Stimulated activated CD8-positive, alpha-beta memory T cell treated with anti-CD3 and anti-CD28 coated beads, Interleukin-12 subunit alpha, Interleukin-12 subunit beta, amount 100 ng/mL, for 1 hour (primary cell): ENCODE measurements at places on chromosomes 6 and 20.

DNA sequence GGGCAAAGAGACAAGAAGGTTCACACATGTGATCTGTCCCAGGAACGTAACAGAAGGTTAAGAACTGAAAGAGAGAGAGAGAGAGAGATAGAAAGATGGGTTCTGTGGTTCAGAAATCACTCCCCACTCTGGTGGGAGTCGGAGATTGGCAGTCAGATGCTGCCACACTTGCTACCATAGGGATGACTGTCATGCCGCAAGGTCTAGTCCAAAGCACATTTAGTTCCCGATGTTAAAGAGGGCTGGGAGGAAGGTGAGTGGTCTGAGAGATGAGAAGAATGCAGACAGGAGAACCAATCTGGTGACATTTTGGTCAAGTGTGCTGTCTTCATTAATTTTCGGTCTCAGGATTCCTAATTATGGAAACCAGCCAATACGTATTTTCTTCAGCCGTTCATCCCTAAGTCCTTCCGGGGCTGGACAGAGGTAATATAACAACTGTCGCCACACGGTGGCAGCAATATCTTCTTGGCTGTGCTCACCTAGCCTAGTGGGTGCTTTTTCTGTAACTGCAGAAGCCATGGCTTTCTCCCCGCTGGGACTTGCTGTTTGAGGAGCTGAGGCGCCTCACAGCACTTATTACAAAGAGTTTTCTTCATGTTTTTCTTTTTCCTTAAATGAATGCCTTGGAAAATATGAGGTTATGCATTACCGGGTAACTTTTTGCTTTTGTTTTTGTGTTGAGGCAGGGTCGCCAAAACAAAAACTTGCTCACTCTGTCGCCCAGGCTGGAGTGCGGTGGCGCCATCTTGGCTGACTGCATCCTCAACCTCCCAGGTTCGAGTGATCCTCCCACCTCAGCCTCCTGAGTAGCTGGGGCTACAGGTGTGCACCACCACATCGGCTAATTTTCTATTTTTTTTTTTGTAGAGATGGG, 46.0 kb downstream of the SLC35D3 start:
- DNase-seq: peak; percentile 30

DNA sequence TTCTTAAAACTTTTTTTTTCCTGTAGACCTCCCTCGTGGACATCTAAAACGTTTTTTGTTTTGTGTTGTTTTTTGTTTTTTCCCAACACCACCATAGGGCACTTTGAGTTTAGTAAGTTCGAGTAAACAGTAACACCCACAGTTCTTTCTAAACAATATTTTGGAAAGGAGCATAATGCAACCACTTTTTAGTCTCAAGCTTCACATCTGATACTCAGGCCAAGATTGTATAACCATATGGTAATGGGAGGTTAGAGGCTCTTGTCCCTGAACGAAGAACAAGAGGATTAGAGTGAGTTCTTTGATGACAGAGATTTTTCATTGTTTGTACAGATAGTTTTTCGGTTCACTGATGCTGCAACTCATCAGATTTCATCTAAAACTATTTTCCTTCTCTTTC, 144.6 kb downstream of the MTHFD1L start:
- no peak for DNase-seq

- DNase-seq: no peak
Observed at GRCh38 chr6:144268794-144269349, 16.3 kb upstream of the UTRN start.

DNA sequence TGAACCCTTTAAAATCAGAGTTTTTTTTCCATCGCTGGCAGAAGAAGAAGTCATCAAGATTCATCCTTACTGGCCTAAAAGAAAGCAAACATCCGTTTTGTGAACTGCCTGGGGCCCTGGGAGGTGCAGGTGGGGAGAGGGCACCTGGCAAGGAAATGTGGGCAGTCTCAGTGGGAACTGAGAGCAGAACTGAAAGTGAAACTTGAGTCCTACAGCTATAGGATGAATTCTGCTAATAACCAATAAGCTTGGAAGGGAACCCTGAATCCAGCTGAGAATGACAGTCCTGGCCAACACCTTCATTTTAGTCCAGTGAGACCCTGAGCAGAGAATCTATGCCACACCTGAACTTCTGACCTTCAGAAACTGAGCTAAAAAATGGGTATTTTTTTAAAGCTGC, 130.1 kb upstream of the ASCC3 start:
- no peak for DNase-seq

DNA sequence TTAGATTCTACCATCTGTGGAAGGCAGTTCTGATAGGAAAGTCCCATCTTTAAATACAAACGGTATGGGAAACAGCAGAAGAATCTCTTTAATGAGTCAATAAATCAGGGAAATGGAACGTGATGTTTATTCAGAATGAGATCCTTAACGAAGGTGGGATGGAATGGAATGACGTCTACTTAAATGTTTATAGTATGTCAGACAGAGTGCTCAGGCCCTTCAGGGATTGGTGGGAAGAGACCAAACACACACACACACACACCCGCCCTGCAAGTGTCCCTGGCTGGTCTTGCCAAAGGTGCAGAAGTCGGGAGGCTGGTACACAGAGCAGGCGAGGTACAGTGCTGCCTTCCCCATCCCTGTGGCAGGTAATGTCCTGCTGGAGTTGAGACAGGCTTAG, 164.0 kb downstream of the FARS2 start:
- no peak for DNase-seq

DNA sequence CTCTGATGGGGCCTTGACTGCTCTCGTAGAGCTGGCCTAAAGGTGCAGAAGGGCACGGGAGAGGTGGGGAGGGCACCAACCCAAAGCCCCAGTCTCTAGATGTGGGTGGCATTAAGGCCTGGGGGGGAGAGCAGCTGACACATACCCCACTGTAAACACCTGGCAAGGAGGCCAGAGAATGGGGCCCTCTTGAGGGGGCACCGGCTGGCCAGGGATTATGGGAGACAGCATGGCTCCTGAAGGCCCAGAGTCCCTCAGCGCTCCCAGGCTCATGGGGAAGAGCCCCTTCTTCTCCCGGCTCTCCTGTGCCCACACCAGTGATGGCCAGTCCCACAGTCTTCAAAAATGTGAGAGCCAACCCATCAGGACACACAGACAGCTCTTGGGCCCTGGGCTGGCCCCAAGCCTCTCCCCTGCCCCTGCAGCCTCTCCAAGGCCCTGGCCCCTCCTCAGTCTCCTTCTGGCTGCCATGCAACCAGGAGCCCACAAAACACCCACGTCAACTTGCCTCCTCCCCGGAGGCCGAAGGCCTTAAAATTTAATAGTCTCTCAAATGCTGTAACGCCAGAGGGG, 58.2 kb upstream of the FOXP4 start:
- DNase-seq: no peak

DNA sequence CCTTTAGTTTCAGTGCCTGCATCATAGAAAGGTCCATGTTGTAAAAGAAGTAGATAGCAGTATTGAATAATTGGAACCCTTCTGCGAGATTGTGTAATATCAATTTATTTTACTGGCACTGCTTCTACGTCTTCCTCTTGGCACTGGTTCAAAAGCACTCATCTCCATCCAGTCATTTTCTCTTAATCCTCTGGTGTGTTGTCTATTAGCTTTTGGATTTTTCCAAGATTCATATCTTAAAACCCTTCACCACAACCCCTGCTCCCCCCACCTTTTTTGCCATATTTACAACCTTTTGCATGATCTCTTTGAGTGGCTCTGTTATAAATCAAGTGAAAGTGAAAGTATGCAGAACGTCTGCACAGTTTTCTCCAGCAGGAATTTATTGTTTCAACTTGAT, 76.6 kb upstream of the HSF2 start:
- DNase-seq: no peak
